ENCODE measurements at places on chromosomes 6 and 20.

GRCh38 chr20:52676283-52676995, 295.7 kb upstream of the TSHZ2 start:
- DNase-seq: no peak

GRCh38 chr6:128057946-128058345, 157.1 kb upstream of the THEMIS start:
- no peak for DNase-seq

DNA sequence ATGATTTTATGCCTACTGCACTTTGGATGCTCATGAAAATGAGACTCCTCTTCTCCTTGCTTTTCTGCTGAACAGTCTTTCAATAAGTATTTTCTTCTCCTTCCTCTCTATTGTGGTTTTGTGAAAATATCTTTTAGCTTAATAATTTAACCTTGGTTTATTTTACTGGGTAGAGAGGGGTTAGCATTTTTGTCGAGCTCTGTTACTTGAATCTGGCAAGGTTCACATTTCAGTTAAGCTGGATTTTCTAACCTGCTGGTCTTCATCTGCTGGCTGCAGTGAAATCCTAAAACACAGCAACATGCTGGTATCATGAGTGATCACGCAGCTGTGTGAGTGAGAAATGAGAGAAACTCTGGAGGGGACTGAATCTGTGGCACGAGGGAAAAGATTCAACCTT, 222.7 kb upstream of the NOX3 start:
- no peak for DNase-seq

DNA sequence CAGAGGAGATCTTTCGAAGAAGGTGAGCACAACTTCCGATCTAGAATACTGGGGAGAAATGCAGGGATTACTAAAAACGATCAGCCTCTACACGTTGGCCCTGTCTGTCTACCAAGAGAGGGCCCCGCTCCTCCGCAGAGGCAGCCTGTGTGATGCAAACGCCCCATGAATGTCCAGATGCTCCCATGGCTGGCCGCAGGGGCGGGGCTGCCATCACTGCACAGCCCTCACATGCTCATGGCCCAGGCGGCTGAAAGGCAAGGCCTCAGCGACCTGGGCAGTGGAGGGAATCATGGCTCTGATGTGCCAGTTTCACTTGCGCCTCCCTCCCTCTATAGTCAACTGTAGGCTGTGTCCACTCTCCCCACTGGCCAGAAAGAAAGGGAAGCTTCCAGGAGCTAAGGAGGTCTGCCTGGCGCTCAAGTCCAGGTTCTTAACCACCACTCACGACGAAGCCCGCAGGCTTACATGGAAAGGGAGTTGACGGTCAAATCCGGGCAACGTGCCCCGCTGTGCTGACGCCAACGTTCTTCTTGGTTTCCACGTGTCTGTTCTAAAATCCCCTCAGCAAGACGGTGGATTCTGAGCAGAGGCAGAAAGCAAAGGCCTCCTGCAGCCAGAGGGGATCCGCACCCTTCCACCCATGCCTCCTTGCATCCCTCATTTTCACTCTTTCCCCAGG, 14.2 kb downstream of the PXDC1 start:
- DNase-seq: no peak

- DNase-seq: no peak
These were observed 1.6 kb downstream of the TFAP2C start for GRCh38 chr20:56630506-56631317.

- DNase-seq: no peak
These were observed 65.8 kb upstream of the SOX4 start for GRCh38 chr6:21527731-21528130.

- DNase-seq: no peak
These were observed 10.2 kb downstream of the PLCB4 start for GRCh38 chr20:9078826-9079731.

DNA sequence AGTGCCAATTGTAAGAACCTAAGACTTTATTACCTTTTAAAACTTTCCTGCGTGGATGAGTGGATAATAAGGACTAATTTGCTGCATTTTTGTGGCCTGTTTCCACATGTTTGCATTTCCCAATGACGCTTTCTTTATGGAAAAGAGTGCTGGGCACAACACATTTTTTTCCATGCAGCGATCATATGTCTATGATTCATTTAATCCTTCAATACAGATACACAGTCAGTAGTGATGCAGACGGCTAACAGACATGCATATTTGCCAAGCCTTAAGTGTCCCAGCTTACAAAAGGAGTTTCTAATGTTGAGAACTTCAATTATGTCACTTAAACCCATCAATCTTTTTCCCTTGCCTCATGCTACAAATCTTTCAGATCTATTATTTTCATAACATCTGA, 239.8 kb upstream of the PREP start:
- no peak for DNase-seq

DNA sequence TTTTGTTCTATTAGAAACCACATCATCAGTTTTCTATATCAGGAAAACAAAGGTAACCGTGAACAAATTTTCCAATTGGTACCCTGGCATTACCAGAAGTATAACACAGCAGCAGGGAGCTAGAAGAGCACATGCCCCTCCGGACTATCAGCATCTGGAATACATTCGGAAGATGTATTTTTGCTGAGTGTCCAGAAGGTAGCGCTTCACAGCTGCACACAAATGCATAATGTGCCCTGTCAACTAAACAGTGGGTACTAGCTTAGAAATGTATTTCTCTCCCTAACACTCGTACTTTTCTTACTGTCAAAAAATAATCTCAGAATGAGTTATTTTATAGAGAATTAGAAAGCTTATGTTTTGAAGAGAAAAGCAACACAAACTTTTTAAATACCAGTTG, 77.6 kb downstream of the HUS1B start:
- no peak for DNase-seq

DNA sequence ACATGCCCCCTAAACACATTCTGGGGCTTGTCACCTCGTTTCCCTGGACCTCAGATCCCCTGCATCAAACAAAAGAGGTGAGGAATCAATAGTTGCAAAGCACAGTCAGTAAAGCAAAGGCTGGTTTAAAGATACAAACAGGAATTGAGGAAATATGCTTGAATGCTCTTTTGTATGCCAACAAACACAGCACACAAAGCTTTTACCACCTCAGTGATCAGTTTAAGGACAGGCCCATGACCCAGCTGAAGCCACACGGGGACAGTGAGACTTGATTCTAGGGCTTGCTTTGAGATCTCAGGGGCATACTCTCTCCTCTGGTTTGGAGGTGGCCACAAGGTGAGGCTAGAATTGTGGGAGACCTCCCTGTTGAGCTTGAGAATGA, 182.9 kb upstream of the CST7 start:
- no peak for DNase-seq

GRCh38 chr6:158608221-158608620, 36.3 kb downstream of the DYNLT1 start:
- no peak for DNase-seq

- no peak for DNase-seq
These were observed 47.8 kb downstream of the PSMB1 start for GRCh38 chr6:170505306-170505705.

DNA sequence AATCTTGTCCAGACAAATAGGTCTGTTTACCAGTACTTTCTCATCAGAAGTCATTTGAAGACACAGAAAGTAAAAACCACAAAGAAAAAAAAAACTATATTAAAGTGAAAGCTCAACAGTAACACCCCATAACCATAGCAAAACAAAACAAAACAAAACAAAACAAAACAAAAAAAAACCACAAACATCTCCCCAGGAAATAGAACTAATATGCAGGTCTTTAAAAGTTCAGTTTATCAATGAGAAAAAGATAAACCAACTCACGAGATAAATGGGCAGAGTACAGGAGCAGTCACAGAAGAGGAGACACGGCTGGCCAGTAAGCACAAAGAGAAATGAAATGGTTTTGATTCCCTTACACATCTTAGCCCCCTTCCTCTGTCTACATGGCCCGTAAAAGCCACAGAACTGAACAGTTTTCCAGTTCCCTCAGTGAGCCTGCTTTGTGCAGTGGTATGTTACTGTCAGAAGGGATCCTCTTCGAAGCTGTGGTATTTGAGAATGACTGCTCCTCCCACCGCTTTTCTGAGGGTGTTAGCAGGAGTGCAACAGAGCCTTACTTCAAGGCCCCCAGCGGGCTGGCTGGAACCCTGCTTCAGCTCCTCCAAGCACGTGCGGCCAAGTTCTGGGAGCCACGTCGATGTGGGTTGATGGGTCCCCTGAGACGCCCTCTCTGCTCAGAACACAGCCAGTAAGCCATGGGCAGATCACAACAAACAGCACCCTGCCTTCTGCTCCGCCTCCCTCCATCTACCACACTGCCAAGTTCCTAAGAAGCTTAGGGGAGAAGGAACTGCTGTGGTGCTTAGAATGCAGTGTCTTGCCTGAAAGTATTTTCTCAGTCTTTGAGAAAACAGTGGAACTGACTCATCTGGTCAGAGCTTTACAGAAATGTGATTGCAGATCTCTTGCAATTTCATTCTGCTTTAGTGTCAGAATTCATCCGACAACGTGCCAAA, 14.0 kb downstream of the UST start:
- peak; percentile 42 for DNase-seq

DNA sequence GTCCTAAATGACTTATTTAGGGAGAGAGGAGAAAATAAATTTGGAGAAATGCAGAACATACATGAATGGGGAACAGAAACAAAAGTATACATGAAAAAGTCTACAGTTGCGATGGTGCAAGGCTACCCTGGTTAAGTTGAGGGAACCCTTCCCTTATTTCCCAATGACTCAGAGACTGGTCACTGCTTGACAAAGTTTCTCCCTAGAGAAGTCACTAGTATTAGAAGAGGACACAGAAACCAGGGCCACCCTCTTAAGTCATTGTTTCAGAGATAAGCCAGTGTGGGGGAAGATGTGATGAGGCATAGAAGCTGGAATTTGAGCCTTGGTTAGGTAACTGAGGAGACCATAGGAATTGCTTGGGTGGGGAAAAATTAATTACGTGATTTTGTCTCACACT, 24.4 kb upstream of the EDN1 start:
- DNase-seq: no peak

GRCh38 chr6:112225691-112226090, 28.7 kb downstream of the LAMA4 start:
- DNase-seq: no peak

GRCh38 chr6:33575211-33575610, 4.9 kb downstream of the BAK1 start:
- DNase-seq: no peak

Data from stimulated activated naive CD8-positive, alpha-beta T cell treated with anti-CD3 and anti-CD28 coated beads, Interleukin-15, amount 100 ng/mL, for 72 hours (primary cell).